NCI-H748 treated with DMSO at 0.1 percent for 48 hours (cell line): ENCODE measurements at places on chromosomes 3 and 15.

DNA sequence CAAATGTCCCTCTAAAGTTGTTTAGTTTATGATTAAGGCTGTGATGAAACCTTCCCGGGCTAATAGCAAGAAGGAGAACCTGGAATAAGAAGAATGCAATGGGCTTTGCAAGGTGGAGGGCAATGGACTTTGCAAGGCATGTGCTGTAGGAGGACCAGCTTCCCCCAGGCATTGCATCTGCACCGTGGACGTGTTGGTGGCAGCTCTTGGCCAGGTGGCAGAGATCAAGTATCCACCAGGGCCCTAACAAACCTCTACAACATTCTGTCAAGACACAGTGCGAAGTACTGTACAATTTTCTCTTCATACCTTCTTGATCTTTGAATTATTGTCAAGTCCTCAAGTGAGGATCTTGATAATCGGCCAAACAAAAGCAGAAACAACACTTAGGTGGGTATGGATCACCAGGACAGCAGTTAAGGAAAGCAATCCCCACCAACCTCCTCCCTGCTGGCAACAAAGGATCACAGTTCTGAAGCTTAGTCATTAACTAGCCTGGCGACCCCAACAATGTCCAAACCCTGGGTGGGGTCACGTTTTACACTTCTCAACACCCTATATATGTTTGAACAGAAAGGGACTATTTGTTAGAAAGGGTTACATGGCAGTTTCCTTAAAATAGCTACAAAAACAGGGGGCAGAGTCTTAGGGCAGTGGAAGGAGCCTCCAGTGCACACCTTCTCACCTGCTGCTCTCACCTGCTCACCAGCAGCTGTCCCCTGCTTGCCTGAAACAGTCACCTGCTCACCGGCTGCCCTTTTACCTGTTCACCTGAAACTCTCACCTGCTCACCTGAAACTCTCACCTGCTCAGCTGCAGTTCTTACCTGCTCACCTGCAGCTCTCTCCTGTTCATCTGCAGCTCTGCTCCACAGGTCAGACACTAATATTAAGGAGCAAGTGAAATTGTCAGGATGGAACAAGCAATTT lies 137.9 kb upstream of the LIPC start:
- DNase-seq = peak; percentile 73

DNA sequence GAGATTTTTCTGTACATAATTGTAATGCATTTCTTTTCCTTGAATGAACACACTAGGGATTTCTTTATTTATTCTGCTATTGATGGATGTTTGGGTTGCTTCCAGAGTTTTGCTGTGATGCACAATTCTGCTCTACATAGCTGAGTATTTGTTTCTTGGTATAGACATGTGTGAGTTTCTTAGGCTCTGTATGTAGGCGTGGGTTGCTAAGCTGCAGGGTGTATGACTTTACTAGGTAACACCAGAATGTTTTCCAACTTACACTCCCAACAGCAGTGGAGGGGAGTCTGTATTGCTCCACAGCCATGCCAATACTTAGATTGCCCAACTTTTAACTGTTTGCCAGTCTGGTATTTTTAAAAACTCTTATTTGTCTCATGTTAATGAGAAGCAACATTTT lies 155.5 kb upstream of the TNIK start:
- no peak for DNase-seq

GRCh38 chr15:64568765-64569164 lies 108.4 kb downstream of the ZNF609 start:
- DNase-seq = no peak

DNA sequence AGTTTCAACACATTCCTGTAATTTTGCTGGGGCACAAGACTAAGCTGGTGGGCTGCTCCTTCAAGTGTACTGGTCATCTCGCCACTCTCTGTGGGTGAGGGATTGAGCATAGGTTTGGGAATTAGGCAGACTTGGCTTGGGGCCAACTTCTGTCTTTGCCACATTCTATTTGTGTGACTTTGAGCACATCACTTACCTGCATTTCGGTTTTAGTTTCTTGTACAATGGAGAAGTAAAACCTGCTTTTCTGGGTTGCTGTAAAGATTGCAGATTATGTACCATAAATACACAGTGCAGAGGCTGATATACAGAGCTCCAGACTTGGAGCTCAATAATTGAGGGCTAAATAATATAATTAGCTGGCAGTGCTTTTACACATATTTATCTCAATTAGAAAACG lies 162.1 kb downstream of the C3orf38 start:
- peak; percentile 18 for DNase-seq

- DNase-seq = no peak
Measured at GRCh38 chr3:39150803-39151631, 2.4 kb downstream of the CSRNP1 start.
